ENCODE measurements at places on chromosomes 11 and 22. TPM values are rescaled to one million over a fixed set of nuclear protein-coding genes. Genes with fewer than 3 reads are reported as not detected.

ACCS gene
- 8.1 TPM for total RNA-seq

ZBTB16 gene
- total RNA-seq: 89.8 TPM

C11orf86 gene
- total RNA-seq: not detected

ASPHD2 gene
- not detected for total RNA-seq

KRTAP5-2 gene
- not detected for total RNA-seq

CASTOR1 gene
- 4.4 TPM for total RNA-seq

TPBGL gene
- not detected for total RNA-seq

WBP2NL gene
- total RNA-seq: not detected

CRYBB3 gene
- not detected for total RNA-seq

OR52N4 gene
- not detected for total RNA-seq

IL10RA gene
- total RNA-seq: 5.4 TPM

All from heart right ventricle (tissue), 16 donors.